ENCODE measurements at places on chromosomes 1 and 21.

- no peak for DNase-seq
Observed at GRCh38 chr1:230852959-230853358, 15.4 kb downstream of the C1orf198 start.

- no peak for DNase-seq
Observed at GRCh38 chr1:237180256-237180655, 138.3 kb downstream of the RYR2 start.

GRCh38 chr1:44584167-44584566 is 90.1 kb downstream of the TMEM53 start:
- DNase-seq = no peak

GRCh38 chr1:23634840-23635651 is 56.6 kb upstream of the RPL11 start:
- peak; percentile 86 for DNase-seq

DNA sequence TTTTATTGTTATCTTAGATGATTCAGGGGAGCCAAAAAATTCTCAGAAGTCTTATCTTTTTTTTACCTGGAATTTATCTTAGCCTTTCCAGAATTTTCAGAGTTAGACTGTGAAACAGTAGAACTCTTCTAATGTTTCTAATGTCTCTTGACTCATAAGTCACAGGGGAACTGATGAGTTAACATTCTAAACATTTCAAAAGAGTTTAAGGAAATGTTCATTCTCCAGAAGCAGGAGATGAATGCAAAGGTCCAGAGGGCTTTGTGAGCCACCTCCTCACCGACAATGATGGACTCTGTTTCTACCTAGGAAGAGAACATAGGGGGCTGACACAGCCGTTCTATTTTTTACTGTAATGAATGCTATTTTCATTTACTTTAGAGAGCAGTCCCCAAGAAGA is 157.5 kb downstream of the BRINP2 start:
- no peak for DNase-seq

- no peak for DNase-seq
Observed at GRCh38 chr1:208929575-208929974, 653.9 kb upstream of the CAMK1G start.

- DNase-seq = no peak
Observed at GRCh38 chr1:3459940-3460671, 5.6 kb downstream of the ARHGEF16 start.

All from A549 (cell line).